AG04449 (cell line): ENCODE measurements at places on chromosomes 13 and 19.

GRCh38 chr19:29873024-29873800, 61.4 kb downstream of the CCNE1 start:
- no peak for DNase-seq

GRCh38 chr19:1282588-1283206, 3.0 kb upstream of the EFNA2 start:
- no peak for DNase-seq

- no peak for DNase-seq
These were observed 3.9 kb downstream of the PRRG2 start for GRCh38 chr19:49585023-49585422.

- DNase-seq, result no peak
These were observed 10.0 kb upstream of the C19orf33 start for GRCh38 chr19:38294090-38294489.

GRCh38 chr19:13055213-13056051, 47.2 kb downstream of the LYL1 start:
- peak; percentile 76 for DNase-seq

GRCh38 chr13:112974671-112975070, 5.7 kb downstream of the MCF2L start:
- no peak for DNase-seq

GRCh38 chr13:82658811-82659210, 1223.5 kb downstream of the SLITRK1 start:
- no peak for DNase-seq

DNA sequence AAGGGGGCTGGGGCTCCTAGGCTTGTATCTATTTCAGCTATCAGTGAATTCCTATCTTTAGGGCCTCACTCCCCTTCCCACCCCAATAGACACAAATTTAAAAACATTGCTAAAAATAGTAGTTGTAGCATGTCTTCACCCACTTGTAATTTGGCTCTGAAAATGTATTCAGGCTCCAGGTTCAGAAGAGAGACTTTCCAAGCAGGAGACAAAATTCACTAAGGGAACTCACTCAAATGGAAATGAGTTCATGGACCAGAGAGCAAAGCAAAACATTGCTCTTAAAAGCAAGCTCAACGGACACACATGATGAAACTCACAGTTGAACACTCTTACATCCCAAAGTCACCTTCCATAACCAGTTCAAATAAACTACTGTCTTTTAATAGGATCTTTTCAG, 36.8 kb downstream of the PHF11 start:
- DNase-seq, result no peak

GRCh38 chr19:34323433-34324204, 41.4 kb upstream of the GPI start:
- DNase-seq, result no peak

GRCh38 chr13:43206838-43207237, 183.5 kb downstream of the DNAJC15 start:
- DNase-seq, result no peak
